Fibroblast of skin of right biceps (primary cell): ENCODE measurements at places on chromosomes 7 and 10.

GRCh38 chr7:52936750-52937149 lies 98.7 kb upstream of the POM121L12 start:
- no peak for DNase-seq

GRCh38 chr7:91826377-91826776 lies 54.1 kb downstream of the MTERF1 start:
- peak; percentile 66 for DNase-seq

- peak; percentile 58 for DNase-seq
These were observed 132.7 kb downstream of the KCNMA1 start for GRCh38 chr10:77504873-77505257.

DNA sequence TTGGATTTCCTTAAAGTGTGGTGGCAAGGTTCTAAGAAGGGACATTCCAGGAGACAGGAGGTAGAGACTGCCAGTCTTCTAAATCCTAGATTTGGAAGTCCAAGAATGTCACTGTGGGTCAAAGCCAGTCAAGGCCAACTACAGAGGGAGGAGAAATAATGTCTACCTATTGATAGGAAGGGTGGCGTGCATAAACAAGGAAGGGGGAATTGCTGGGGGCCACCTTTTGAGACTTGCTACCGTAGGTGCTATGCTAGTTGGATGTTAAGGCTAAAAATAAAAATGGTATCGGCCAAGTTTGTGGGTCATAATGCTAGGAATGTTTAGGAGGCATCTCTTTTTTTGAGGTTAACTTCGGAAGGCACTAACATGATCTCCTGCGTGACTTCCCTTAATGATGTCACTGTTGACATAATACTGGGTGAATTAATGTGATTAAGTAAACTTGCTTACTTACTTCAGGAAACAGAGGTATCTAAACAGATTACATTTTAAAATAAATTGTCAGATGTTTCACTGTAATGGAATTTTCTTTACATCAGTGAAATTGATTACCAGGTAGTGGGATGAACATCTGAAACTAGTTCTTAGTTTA lies 4.8 kb downstream of the BTRC start:
- peak; percentile 30 for DNase-seq

- no peak for DNase-seq
These were observed 111.0 kb downstream of the ABLIM1 start for GRCh38 chr10:114547056-114547455.

GRCh38 chr10:677750-678661 lies 11.5 kb downstream of the DIP2C start:
- DNase-seq = no peak

- no peak for DNase-seq
These were observed 2.4 kb downstream of the LMOD2 start for GRCh38 chr7:123658023-123658422.

DNA sequence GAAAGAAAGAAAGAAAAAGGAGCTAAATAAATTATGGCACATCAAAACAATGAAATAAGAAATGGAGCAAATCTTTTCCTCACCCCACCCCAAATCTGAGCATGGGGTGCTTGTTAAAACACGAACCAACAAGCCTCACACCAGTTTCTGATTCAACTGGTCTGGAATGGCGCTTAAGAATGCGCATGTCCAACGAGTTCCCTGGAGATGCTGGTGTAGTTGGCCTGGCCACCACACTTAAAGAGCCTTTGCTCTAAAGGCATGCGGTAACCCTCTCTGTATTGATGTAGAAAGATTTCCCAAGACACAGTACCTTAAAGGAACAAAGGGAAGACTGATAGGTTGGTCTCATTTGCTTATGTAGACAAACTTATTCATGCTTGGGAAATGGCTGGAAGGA lies 49.1 kb upstream of the STEAP1B start:
- no peak for DNase-seq

GRCh38 chr7:76077435-76077834 lies 29.5 kb downstream of the MDH2 start:
- peak; percentile 38 for DNase-seq

- peak; percentile 99 for DNase-seq
These were observed at the start of gene NOLC1 for GRCh38 chr10:102151774-102152544. TSS of gene NOLC1 (plus strand) at chr10:102152389. CDS start at chr10:102152411, 22 bp downstream.

- no peak for DNase-seq
These were observed 44.9 kb downstream of the MINDY3 start for GRCh38 chr10:15815242-15815885.

DNA sequence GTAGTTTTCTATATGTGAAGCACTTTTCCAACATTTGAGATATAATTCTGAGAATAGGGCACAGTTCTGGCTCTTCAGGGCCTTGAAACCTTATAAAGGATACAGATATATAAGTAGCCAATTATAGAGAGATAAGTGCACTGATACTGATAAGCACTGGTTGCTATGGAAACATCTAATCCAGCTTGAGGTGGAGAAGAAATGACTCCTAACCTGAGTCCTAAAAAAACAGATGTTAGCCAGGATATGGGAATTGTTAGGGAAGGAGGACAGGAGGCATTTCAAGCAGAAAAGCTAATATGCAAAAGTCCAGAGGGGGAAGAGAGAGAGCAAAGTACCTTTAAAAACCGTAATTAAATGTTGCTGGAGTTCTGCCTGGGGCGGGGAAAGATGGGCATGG lies 30.8 kb downstream of the STRIP2 start:
- DNase-seq = no peak

DNA sequence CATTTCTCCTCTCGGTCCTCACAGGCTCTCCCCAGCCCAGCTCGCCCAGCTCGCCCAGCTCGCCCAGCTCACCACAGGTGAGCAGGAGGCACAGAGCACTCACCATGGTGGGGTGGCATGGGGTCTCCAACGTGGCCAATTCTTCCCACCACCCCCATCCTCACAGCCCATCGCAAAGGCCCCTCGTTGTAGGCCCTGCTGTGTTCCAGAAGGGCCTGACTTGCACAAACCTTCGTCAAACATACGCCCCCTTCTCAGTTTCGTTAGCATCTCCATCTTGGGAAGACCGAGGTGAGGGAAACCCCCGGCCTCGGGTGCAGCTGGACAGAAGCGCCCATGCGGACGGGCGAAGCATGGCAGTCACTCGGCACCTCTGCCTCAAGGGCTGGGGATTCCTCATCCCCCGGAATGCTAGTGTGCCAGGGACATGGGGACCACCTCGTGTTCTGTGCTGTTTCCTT lies 304.6 kb downstream of the TNS3 start:
- no peak for DNase-seq

DNA sequence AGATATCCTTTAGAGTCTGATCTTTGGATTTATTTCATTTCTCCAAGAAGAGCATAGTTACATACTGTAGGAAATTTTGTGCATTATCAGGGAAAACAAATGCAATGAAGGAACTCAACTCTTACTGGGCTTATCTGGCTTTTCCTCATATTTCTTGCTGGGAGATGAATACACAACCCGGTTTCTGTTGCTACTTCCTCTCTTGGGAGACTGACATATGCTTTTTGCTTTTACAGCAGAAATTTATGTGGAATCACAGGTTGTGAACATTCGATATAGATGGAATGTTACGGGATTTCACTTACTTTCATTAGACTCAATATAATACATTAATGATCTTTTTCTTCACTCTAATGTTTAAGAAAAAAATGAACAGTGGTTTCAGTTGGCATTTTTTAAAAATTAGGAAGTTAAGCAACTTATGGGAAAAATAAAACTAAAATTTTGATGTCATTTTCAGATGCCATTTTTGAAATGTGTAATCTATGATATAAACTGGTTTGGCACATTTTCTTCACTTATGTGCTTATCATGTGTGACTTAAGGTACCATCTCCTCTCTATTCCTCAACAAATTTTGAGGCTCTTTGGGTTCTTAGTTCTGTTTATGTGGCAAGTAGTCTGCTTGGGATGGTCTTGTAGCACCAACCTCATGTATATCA lies 7.1 kb downstream of the SND1 start:
- DNase-seq = no peak

- DNase-seq = no peak
These were observed 64.4 kb upstream of the PDGFA start for GRCh38 chr7:584122-584465.

- DNase-seq = no peak
These were observed 23.4 kb upstream of the C10orf67 start for GRCh38 chr10:23367896-23368595.

DNA sequence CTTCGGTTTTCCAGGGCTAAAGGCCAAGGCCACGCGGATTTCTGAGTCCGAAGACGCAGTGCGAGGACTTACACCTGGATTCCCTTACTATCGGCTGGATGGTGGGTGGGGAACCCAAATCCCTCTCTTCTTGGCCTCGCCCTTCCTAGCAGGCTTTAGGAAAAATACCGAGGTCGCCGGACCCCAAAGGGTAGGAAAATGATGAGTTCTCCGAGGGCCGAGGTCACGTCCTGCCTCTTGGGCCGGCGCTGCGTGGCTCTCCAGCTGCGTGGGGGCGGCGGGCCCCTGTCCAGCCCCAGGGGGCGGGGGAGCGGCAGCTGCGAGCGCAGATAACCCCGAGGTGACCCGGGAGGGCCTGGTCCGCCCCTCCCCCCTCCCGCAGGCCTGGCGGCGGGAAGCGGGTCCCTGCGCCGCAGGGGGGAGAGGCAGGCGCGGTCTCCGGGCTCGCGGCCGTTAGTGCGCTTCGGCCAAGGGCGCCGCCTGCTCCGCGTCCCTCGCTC lies 805 bp upstream of the HMX3 start:
- DNase-seq = no peak

DNA sequence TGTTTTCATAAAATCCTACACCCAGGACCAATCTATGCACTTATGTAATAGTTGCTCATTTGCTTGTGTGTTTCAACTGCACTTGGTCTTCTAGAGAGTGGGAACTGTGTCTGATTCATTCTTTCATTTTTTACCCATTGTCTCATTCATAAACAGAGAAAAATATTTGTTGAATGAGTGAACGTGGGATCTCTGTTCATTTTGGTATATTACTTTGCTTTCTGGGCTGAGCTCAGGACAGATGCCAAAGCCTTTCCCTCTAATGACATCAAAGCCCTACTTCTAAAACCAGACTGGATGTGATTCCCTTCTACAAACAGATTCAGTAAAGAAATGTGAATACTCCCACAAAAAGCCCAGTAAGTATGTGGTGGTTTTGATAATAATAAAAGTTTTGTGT lies 145.2 kb downstream of the ST7 start:
- DNase-seq = peak; percentile 96

- no peak for DNase-seq
These were observed 3.5 kb upstream of the ACSL5 start for GRCh38 chr10:112370424-112370819.

GRCh38 chr10:8438603-8439002 lies 384.1 kb downstream of the GATA3 start:
- DNase-seq = no peak
